ENCODE measurements at places on chromosomes 6 and 20.

DNA sequence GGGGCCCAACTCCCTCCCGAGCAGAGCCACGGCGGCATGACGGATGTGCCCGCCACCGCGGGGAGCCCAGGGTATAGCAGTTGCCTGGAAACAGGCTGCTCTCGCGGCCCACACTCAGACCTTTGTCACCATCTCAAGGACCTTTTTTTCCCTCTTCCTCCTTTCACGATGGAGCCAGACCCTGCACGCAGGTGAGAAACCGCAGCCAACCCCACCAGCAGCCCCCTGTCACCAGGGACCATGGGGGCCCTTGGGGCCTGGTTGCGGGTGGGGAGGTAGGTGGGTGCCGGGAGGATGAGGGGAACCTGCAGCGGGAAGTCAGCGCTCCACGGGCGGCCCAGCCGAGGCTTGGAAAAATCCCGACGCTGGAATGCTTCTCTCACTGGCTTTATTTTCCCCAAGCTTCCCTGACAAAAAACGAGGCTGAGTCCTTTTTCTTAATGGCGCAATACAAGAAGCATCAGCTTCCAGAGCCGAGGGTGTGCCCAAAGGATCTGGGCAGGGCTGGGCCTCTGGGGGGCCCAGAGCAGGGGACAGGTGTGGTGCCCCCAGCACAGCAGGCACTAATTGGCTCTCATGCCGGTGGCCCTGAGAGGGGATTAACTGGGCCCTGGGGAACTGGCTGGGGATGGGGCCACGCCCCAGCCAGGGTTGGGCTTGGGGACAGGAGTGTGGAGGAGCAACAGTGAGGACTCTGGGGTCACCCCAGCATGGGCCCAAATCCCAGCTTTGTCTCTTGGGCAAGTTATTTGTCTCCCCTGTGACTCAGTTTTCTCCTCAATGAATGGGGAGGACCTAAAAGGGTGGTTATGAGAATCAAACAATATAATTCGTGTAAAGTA is 23.9 kb downstream of the NOL4L start:
- DNase-seq, result no peak

DNA sequence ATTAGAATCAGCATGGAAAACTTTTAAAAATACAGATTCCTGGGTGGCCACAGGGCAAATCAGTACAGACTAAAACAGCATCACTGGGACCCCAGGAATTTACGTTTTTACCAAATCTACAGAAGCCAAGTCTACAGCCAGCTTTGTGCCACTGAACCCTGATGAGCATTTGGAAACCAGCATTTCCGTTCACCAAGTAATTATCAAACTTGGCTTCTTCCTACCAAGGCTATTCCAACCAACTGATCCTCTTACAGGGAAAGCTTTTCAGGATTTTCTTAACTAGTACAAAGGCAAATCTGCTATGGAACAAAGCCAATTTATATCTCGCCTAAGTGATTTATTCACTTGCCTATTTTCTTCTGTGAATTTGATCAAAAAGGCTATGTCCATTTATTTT is 47.0 kb downstream of the PLAGL1 start:
- DNase-seq, result no peak

GRCh38 chr6:119077391-119077642 is 1.1 kb downstream of the FAM184A start:
- no peak for DNase-seq

- DNase-seq, result peak; percentile 67
Observed at GRCh38 chr6:157314705-157315321, 8.5 kb downstream of the TMEM242 start.

DNA sequence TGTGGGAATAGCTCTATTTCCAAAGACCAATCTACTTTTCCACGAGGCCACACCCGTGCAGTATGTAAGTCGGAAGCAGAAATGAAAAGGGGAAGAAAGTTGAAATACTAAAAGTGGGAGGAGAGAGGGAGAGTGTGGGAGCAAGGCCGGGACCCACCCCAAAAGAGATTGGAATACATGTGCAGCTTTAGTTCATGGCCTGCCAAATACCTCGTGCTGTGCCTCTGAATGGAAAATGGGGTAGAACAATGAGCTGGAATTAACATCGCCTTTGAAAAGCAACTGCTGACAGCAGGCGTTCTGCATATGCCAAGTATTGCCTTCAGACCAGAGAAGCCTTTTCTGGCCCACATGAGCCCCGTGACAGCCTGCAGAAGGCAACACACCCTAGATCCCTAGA is 155.6 kb downstream of the CD83 start:
- no peak for DNase-seq

- no peak for DNase-seq
Observed at GRCh38 chr6:55675941-55676340, 96.9 kb upstream of the HMGCLL1 start.

- no peak for DNase-seq
Observed at GRCh38 chr20:64196309-64196708, 32.1 kb downstream of the MYT1 start.

DNA sequence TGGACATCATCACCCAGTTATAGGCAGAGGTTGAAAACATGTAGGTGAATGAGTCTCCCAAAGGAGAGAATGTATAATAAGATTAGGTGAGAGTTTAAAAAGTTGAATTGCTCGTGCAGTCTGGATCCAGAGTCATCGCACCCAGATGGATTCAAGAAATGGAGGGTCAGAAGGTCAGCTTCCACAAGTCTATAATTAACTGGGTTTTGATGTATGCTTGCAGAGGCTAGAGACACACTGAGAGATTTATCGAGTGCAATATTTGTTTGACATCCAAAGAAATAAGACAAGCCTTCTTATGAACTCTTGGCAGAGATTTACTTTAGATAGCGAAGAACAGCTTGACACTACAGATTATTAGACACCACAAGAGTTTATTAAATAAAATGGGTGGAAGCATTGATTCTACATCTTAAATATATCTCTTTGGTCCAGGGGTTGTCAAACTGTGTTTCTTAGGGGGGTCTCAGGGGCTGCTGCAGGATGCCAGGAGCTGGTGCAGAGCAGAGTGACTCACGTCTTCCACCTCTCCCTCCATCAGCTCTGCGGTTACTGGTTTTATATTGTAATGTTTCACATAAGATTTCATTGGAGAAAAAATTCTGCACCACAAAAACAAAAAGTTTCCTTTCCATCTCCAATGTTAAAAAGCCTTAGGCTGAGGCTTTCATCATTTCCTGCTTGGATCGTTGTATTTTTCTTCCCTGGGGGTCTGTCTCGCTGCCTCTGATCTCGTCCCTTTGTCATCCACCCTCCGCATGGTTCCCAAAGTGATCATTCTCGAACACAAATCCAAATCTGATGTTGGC is 176.2 kb upstream of the AHI1 start:
- DNase-seq, result no peak

DNA sequence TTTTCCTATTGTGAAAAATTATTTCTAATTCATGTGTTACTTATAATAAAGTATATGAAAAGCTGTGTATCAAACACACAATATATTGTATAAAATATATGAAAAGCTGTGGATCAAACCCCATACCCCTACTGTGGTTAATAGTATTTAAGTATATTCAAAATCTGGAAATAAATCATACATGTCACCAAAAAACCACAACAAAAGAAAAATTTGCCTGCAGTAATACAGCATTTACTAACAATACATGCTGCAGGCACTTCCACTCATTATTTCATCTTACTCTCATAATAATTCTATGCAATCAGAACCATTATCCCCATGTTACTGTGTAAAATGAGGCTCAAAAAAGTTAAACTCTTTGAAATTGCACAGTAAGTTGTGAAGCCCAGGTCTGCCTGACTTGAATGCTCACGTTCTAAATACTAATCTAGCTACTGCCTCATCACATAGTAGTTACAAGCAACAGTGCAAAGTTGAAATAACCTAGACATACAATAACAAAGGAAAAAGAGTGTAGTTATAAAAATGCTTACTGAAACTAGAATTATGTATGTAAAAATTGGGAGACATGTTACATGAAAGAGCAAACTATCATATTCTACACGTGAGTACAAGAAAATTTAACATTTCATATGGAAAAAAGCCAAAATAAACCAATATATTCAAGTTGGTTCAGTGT is 61.7 kb downstream of the FAM217A start:
- no peak for DNase-seq

- no peak for DNase-seq
Observed at GRCh38 chr6:122323361-122323760, 76.1 kb upstream of the HSF2 start.

DNA sequence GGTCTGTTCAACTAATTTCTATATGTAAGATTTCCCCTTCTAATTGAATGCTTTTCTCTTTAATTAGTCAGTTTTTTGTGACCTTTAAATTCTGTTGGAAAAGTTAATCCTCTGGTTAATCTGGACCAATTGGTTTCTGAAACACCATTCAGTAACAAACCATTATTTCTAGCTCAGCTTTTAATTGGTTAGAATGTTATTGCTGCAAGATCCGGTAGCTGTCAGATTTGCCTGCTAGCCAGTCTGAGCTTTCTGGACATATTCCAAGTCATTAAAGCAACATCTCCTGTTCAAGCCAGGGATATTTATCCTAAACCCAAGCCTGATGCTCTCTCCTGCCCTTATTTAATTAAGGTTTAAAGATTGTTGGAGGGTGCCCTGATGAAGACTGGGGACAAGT is 55.1 kb upstream of the FBXL4 start:
- peak; percentile 21 for DNase-seq

- DNase-seq, result no peak
Observed at GRCh38 chr6:13421425-13422059, 65.9 kb downstream of the GFOD1 start.

DNA sequence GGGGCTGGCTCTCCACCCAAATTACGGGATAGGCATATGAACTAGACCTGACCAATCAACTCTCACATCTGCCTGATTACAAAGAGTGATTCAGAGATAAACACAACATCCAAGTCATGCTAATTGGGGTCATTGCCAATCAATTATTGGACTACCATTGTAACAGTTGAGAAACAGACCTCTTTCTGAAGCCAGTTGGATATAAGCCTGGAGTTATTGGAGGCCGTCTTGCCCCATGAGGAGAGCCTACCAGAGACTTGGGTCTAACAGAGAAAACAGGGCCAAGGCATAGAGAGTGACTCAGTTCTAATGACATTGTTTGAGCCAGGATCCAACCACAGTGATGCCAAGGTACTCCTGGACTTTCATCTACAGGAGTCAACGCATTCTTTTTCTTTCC is 39.4 kb upstream of the HIVEP2 start:
- no peak for DNase-seq

DNA sequence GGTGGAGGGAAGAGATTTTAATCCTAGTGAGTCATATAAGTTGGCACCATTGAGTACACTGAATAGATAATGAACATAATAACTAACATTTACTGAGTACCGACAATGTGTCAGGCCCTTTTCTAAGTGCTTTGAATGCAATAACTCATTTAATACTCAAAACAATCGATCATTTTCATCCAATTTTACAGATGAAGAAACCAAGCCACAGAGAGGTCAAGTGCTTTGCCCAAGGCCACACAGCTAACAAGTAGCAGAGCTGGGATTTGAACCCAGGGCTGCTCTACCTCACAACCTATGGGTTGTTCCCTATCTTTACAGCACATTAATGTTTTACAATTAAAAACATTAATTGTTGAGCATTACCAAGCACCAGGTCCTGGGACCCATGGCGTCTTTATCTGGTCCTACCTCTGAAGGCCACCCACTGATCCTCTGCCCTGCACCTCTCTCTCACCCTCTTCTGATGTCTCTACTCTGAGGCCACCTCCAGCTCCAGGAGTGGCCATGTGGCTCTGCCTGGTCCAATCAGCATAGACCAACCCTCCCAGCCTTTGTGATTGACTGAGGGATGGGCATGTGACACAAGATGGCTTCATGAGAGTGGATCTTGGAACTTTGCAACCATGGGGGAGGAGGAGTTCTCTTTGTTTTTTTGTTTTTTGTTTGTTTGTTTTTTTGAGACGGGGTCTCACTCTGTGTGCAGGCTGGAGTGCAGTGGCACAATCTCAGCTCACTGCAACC is 83.9 kb downstream of the KCNB1 start:
- no peak for DNase-seq

GRCh38 chr20:59743767-59744485 is 139.6 kb downstream of the PHACTR3 start:
- no peak for DNase-seq

DNA sequence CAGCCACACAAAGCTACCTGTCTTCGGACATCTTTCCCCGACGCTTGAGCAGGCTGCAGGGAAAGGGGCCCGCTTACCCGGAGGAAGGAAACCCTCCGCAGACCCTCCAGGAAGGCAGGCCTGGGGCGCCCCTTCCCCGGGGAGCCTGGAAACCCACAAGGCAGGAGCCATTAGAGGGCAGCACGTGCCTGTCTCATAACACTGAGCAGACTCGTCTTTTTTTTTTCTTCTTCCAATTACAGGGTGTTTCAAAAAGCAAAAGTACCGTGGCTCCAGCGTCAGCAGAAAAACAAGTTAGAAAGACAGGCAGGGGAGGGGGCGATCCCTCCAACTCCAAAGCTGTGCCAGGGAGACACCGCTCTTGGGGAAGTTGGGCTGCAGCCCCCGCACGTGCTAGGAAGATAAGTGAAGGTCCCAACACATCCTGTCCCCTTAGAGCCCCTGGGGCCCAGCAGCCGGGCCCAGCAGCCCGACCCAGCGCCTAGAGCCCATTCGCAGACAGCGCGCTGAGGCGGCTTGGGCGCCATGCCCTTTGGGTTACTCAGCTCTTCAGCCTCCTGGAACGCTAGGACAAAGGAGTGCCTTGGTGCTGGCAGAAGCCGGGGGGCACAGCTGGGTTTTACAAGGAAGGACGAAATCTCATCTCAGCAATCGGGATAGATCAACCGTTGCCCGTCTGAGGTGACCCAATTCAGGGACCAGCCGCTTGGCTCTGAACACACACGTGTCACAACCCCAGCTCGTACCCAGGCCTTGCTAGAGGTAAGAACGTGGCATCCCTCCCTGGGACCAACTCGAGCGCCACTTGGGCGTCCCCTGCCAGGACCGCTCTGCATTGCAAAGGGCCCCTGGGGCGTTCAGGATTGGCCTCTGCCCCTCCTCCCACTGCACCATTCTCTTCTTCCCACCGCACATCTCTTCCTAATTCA is 136.3 kb downstream of the LY86 start:
- peak; percentile 76 for DNase-seq
